ENCODE measurements at places on chromosomes 1 and 21.

DNA sequence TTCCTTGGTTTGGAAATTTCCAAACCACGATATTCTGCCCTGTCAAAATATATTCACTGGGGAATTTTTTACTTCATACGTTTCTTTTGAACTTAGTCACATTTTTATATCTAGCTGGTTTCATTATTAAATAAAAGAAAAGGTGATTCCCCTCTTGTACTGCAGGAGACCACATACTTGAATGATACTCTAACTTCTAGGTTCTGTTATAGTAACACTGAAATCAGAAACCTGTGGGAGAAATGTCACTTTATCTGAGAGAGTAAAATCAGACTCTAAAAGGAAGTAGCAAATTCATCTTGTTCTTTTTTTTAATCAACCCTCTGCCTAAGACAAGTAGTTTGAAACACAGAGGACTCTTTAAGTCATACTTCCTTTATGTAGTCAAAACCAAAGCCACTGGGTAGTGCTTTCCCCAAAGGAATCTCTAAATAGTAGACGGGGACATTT lies 34.4 kb downstream of the MRPL39 start:
- no peak for DNase-seq

DNA sequence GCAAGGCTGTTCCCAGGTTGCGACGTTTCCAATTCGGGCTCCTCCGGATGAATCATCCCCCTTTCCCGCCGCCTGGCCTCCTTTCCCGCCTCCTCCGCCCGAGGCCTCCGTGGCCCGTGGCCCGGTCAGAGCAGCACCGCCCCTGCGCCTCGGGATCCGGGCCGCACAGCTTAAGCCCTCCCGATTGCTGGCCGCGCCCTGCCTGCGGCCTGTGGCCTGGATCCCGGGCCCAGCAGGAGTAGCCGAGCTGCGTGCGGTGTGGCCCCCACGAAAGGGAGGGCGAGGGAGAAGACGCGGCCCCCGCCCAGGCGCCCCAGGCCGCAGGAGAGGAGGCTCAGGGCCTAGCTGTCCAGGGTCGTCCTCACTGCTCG lies 1.0 kb downstream of the TMEM200B start:
- no peak for DNase-seq

- no peak for DNase-seq
Observed at GRCh38 chr1:145980457-145980994, 15.9 kb downstream of the TXNIP start.

DNA sequence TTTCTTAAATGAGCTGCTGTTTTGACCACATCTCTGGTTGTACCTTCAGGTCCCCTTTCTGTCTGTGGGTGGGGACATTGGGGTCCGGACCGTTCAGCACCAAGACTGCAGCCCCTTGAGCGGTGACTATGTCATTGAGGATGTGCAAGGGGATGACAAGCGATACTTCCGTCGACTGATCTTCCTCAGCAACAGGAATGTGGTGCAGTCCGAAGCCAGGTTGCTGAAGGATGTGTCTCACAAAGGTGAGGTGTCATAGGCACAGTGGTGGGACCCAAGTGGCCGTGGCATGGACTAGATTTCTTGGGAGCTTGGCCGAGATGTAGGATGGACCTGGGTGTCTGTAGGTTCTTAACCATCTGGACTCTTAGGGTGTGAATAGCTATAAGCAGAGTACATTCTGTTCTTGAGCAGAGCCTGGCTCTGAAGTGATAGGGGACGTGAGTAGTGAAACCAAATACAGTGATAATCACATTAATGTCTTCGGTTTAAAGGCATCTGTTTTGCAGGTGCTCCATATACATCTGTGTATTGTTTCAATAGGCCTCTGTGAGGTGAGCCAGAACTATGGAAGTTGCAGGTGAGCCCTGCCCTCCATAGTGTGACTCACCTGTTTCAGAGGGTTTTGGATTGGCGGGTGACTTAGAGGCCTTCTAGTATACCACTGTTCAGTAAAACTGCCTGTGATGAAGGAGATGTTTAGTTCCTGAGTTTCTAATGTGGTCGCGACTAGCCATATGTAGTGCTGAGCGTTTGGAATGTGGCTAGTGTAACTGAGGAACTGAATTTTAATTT lies 6.4 kb downstream of the METTL13 start:
- no peak for DNase-seq

DNA sequence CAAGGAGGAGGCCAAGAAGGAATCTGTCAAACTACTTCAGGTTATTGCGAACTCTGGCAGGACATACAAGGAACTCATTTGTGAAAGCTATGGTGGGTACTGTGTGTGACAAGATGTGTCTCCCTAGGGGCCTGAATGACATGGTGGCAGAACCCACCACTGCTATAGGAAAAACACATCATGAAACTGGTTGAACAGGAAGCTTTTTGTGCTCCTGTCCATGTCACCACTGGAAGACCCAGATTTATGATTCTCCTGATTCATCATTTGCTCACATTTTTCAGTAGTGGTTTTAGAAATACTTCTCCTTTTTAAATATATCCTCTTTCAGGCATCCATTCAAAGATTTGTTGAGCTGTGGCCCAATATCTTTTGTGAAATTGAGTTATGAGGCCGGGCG lies 23.6 kb downstream of the ARMH1 start:
- no peak for DNase-seq

GRCh38 chr1:65471861-65472332 lies 51.4 kb downstream of the LEPR start:
- no peak for DNase-seq

- no peak for DNase-seq
Observed at GRCh38 chr1:209319549-209319948, 264.0 kb upstream of the CAMK1G start.

GRCh38 chr1:175195798-175196197 lies 3.2 kb upstream of the KIAA0040 start:
- DNase-seq, result no peak

- DNase-seq, result no peak
Observed at GRCh38 chr1:10631121-10631810, 156.5 kb downstream of the PEX14 start.

DNA sequence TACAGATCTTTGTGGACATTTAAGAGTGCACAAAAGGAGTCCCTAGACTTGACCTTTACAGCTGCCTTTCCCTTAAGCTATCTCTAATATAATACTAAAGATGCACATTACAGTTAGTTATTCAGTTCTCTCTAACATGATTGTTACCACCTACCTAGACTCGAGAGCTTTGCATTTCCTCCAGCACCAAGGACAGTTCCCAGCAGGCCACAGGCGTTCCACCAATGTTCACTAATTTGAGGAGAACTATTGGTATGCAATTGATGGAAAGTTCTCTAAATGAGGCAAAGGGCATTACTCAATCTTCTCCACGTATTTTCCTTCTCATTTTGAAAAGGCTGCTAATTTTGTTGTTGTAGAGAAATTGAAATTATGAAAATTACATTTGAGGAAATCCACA lies 5.4 kb upstream of the NTNG1 start:
- DNase-seq, result no peak

DNA sequence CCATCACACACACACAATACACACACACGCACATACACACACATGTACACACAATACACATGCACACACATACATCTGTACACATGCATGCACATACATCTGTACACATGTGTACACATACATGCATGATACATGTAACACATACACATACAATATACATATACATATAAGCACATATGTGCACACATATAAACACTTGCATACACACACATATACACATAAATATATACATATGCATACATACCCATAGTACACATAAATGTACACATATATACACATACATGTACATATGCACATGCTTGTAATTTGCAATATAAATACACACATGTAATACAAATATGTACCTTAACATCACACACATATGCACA lies 282.6 kb upstream of the VAMP3 start:
- DNase-seq, result no peak

- DNase-seq, result no peak
Observed at GRCh38 chr1:113322439-113322838, 67.9 kb upstream of the MAGI3 start.

- peak; percentile 97 for DNase-seq
Observed at GRCh38 chr1:60427701-60428100, 354.1 kb upstream of the C1orf87 start.

DNA sequence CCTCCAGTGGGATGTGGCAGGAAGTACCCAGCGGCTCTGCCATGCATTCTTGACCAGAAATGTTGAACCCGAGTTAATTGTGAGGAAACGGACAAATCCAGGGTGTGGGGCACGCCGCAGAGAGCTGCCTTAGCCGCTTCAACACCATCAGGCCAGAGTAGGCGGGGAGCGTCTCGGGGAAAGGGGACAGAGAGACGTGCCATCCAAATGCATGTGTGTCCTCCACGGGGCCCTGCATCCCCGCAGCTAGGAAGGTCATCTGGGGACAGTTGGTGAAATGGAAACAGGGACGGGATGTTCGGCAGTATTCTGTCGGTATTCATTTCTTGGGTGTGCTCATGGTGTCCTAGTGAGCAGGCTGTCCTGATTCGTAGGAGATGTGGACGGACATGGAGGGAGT lies 59.1 kb upstream of the TRAPPC10 start:
- no peak for DNase-seq

GRCh38 chr1:222168621-222169020 lies 379.3 kb downstream of the HHIPL2 start:
- no peak for DNase-seq

DNA sequence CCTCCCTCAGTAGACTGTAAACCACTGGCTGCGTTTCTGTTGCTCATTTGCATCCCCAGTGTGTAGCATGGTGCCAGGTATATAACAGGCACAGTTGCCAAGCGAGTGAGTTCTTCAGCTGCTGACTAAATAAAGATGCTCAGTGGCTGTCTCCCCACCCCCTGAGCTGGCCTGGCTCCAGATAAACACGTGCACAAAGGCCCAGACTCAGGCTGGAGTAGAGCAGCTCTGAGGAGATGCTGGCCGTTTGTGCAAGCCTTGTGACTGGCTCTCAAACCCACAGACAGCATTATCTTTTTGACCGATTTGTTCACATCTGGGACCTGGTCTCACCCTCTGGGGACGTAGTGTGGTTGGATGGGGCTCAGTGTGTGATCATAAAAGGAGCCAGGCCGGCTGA lies 7.1 kb downstream of the CHRNB2 start:
- DNase-seq, result peak; percentile 60

DNA sequence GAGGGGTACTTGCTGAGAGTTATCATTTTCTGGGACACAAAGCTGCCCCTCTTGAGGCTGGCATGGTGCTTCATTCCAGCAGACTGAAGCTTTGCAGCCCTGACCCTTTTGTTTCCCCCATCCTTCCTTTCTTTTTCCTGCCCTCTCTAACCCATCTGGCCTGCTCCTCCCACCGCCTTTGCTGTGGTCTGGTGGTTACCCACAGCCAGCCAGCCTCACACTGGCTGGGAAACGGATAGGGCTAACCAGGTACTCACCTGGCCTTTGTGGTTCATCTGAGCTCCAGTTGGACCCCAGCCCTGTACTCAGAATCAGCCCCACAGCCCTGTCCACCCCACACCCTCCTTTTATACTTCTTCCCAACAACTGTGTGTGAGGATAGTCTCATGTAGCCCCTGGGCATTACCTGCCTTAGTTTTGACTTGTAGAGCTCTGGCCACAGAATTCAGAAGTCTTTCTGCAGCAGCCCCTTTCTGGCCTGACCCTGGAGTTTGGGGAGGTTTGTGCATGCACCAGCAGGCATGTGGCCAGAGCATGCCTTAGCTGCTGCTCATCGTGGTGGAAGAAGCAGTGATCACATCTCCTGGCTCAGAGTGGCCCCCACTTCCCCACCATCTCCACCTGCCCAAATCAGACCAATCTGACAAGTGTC lies 138.0 kb downstream of the TRABD2B start:
- no peak for DNase-seq

DNA sequence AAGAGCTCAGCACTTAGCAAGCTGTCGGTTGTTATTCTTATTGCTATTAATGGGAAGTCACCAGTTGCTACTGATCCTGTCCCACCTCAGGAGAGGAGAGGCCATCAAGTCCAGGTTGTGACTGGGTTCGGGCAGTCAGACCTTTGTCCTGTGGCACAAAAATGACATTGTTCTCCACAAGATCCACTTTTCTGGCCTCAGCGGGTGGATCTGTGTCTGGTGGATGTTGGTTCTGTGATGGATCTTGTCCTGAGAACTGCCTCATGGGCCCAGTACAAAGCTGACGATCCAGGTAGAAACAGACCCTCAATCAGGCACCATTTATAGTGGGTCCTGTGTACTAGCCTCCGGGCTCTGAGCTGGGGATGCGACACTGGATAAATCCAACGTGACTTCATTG lies 26.9 kb downstream of the TRIM67 start:
- no peak for DNase-seq

GRCh38 chr1:54384471-54384870 lies 21.7 kb downstream of the SSBP3 start:
- DNase-seq, result no peak

DNA sequence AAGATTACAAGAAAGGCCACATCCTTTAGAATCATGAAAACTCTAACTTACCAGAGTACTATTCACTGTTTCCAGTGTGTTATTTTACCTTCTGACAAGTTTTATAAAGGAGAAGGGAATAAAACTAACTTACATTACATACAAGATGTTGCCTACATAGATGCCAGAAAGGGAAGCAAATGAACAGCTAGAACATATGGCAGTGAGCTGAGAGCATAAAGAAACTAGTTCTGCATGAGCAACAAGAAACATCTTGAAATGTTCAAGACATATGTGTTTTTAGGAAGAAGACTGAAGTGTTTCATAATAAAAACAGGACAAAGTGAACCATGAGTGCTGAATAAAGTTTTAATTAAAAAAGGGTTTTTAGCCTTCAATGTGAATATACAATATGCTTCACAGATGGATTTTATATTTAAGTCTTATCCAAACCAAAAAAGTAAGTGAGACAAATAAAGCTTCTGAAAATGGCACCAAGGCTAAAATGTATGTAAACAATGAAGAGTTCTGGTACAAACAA lies 39.4 kb downstream of the SLC5A9 start:
- DNase-seq, result no peak

GRCh38 chr1:243963571-243963970 lies 87.5 kb upstream of the ZBTB18 start:
- no peak for DNase-seq

DNA sequence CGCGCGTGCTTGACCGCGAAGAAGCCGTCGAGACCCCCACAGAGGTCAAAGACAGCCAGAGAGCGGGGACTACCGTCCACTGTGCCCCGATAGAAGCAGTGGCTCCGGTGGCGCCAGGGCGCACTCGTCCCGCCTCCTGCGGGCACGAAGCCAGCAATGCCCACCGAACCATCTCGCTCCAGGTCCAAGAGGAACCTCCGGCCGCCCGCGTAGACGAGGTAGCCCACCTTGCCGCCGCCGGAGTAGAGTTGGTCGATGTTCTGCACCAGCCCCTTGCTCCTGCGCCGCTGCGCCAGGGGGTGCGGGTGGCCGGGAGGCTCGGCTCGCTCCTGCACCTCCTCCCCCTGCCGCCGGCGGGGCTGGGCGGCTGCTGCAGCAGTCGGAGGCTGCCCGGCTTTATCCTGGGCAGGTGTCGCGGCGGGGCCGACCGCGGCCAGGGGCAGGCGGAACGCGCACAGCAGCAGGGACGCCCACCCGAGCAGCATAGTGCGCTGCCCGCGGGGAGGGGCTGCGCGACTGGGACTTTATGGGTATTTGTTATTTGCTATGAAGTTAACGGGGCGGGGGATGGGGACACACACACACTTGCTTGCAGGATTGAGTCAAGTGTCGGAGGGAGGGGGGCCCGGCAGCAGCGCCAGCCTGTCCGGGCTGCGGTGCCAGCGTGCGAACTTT lies 844 bp downstream of the ADAMTS5 start:
- no peak for DNase-seq

- DNase-seq, result no peak
Observed at GRCh38 chr1:20281801-20282200, 8.9 kb upstream of the VWA5B1 start.

Measured in NCI-H2081 (cell line).